Endodermal cell (in vitro differentiated cells): ENCODE measurements at places on chromosomes 3 and 15. TPM values are rescaled to one million over a fixed set of nuclear protein-coding genes. Genes with fewer than 3 reads are reported as not detected.

DNA sequence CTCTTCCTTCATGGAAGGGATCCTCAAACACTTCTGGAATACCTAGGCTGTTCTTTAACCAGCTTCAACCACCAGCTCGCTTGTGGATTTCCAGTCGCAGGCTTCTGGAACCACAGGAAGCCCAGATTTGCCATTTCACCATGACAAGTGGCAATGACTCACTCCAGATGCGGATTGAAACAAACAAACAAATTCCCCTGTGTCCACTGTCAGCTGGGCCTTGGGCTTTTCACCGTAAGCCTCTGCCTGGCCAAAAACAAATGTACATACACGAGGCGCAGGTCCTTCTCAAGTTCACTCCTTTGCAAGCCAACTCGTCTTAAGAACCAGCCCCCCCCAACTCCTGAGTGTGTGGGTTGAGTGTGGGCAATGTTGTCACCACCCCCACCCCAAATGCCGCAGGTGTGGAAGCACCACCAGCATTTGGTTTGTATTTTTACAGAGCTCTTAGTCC is 8.8 kb downstream of the BCL6 start:
- H3K27me3 ChIP-seq, result peaks cover 14% of the 10 kb centered on the region
- no peaks in the 10 kb centered on the region for H3K36me3 ChIP-seq
- H3K27ac ChIP-seq, result no peak overlapping the region
- H3K4me3 ChIP-seq, result peak overlapping the region; percentile 85
- DNase-seq, result peak; percentile 78

DNA sequence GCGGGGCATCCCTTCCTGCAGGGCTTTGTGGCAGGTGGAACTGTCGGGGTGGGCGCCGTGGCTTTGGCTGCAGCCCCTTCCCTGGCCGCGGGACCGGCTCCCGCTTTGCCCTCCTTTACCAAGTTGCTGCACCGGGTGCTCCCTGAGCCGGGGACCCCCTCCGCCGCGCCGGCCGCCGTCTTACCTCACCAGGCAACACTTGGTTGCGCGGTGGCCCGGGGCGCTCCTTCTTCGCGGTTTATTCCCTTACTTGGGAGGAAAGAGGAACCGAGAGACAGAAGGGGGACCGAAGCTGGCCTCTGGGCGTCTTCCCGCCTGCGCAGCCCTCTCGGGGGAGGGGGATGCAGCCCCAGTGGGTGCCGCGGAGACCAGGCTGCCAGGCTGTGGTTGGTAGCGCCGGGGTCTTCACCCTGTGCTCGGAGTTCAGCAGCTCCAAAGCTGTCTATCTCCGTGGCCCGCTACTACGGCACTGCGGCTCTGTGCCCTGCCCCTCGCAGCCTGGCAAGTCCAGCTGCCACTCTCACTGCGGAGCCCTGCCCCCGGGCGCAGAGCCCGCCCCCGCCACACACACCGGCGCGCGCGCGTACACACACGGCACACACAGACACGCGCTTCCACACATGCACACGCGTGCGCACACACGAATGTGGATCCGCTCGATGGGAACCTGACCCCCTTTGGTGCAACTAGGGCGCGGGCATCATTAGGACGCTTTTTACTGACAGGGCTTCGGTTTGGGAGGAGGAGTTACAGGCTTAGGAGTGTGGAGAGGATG is at the start of gene DGKG:
Gene DGKG, minus strand, starts transcription at position 473 of the 775 bp plus-strand sequence. CDS start 41,775 bp downstream, outside the sequence.
- peak within 1 kb of the TSS; percentile 80 for H3K4me3 ChIP-seq
- H3K4me1 ChIP-seq, result peaks cover 5% of the 10 kb centered on the region
- no peaks in the 10 kb centered on the region for H3K36me3 ChIP-seq
- H3K27me3 ChIP-seq, result peaks cover 83% of the 10 kb centered on the region

FOXP1 gene
- 40.1 to 42.0 TPM (median 41.7 TPM) in 3 replicates for total RNA-seq

GRCh38 chr3:198079771-198080520 is 119.9 kb downstream of the LMLN start:
- peaks cover 5% of the 10 kb centered on the region for H3K4me1 ChIP-seq
- H3K36me3 ChIP-seq, result no peaks in the 10 kb centered on the region
- H3K27me3 ChIP-seq, result peaks cover 82% of the 10 kb centered on the region
- DNase-seq, result no peak

ITPR1 gene
- total RNA-seq, result 5.9 and 6.1 TPM in 2 replicates

COL7A1 gene
- 14.5 to 24.8 TPM (median 16.6 TPM) in 3 replicates for total RNA-seq

- H3K27me3 ChIP-seq, result no peaks in the 10 kb centered on the region
- DNase-seq, result no peak
- H3K27ac ChIP-seq, result no peak overlapping the region
These were observed 2.5 kb upstream of the ISLR start for GRCh38 chr15:74170875-74171578.

GRCh38 chr15:97072545-97072944 is 742.0 kb downstream of the NR2F2 start:
- H3K4me1 ChIP-seq, result no peaks in the 10 kb centered on the region
- peaks cover 23% of the 10 kb centered on the region for H3K27me3 ChIP-seq
- no peaks in the 10 kb centered on the region for H3K36me3 ChIP-seq

GRCh38 chr15:68700455-68701123 is 120.1 kb downstream of the ANP32A start:
- no peaks in the 10 kb centered on the region for H3K27me3 ChIP-seq
- peak overlapping the region; percentile 41 for H3K27ac ChIP-seq
- H3K36me3 ChIP-seq, result no peaks in the 10 kb centered on the region
- no peak overlapping the region for H3K4me3 ChIP-seq
- peaks cover 15% of the 10 kb centered on the region for H3K4me1 ChIP-seq

DNA sequence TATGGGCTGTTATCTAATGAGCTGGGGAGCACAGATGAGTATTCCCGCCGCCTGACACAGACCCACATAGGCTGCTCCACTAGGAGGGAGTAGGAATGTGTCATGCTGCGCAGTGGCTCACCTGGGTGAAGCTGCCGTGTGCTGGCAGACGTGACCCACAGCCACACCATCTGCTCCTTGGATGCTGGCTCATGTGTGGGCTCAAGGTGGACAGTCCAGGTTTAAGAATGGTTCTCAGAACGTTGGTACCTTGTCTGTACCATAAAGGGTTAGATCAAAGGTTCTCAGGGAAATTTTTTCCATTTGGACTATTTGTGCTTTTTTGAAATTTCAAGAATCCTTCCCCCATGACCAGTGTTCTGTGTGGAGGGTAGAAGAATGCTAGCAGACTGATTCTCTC is 338.9 kb upstream of the TRIM42 start:
- no peaks in the 10 kb centered on the region for H3K27me3 ChIP-seq
- peaks cover 3% of the 10 kb centered on the region for H3K4me1 ChIP-seq
- DNase-seq, result no peak

GRCh38 chr15:27342991-27343390 is 372.0 kb downstream of the GABRG3 start:
- peak; percentile 63 for DNase-seq
- no peaks in the 10 kb centered on the region for H3K27me3 ChIP-seq
- H3K4me1 ChIP-seq, result no peaks in the 10 kb centered on the region
- H3K36me3 ChIP-seq, result no peaks in the 10 kb centered on the region
- no peak overlapping the region for H3K27ac ChIP-seq

GRCh38 chr3:72177075-72178050 is 392.4 kb upstream of the PROK2 start:
- H3K27ac ChIP-seq, result no peak overlapping the region
- H3K36me3 ChIP-seq, result no peaks in the 10 kb centered on the region
- no peak overlapping the region for H3K4me3 ChIP-seq
- no peak for DNase-seq
- H3K4me1 ChIP-seq, result peaks cover 13% of the 10 kb centered on the region
- no peaks in the 10 kb centered on the region for H3K27me3 ChIP-seq

DNA sequence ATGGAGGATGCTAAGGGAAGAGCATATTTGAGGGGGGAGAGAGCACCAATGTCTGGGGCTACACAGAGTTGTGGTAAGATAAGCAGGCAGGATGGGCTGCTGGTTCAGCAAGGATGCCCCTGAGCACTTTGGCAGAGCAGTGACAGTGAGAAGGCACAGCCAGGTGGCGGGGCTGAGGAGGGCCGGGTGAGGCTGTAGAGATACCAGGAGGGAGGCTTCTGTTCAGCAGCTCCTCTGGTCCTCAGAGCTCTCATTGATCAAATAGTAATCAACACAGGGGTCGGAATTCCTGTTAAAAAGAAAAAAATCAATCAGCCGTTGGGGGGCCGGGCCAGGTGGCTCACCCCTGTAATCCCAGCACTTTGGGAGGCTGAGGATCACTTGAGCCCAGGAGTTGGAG is 11.5 kb upstream of the XIRP1 start:
- H3K27ac ChIP-seq, result no peak overlapping the region
- H3K27me3 ChIP-seq, result no peaks in the 10 kb centered on the region
- DNase-seq, result no peak
- H3K4me3 ChIP-seq, result no peak overlapping the region
- H3K36me3 ChIP-seq, result no peaks in the 10 kb centered on the region
- peaks cover 11% of the 10 kb centered on the region for H3K4me1 ChIP-seq

DNA sequence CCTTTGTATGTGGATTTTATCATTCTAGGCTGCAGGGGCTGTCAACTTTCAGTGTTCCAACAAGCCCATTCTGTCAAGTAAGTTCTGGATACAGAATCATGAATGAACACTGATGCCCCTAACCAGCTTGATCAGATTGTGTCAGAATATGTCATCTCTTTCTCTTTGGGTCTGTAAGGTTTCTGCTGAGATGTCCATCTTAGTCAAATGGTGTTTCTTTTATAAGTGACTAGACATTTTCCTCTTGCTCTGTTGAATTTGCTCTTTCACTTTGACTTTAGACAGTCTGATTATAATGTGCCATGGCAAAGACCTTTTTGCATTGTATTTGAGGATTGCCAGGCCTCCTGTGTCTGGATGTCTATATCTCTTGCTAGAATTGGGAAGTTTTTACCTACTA is 660.9 kb upstream of the CBLB start:
- H3K36me3 ChIP-seq, result no peaks in the 10 kb centered on the region
- no peak overlapping the region for H3K27ac ChIP-seq
- no peaks in the 10 kb centered on the region for H3K27me3 ChIP-seq
- no peak for DNase-seq
- no peak overlapping the region for H3K4me3 ChIP-seq

PRKCD gene
- 26.1 and 26.6 TPM in 2 replicates for total RNA-seq

CAPN3 gene
- total RNA-seq, result 0.34 and 1.5 TPM in 2 replicates

FEM1B gene
- total RNA-seq, result 61.5 and 65.4 TPM in 2 replicates

DNA sequence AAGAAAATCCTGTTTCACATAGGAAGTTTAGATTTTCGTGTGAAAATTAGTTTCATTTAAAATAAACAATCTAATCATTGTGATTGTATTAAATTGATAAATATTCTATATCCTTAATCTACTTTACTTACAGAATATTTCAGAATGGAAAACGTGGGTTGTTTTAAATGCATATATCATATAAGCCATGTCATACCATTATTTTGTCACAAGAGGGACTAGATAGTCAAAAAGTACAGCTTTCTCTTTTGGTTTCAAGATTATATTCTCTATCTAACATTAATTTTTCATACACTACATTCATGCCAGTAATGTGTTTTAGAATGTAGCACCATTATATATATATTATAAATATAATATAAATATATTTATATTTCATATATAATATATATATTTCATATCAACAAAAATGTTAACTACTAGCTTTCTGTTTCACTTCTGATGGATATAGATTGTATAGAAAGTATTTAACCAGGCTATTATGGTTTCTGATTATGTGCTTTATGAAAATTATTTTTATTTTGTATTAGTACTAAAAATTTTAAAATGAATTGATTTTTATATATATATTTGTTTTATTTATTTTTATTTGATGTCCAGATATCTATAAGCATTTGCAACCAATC is 45.3 kb downstream of the OSTN start:
- no peak overlapping the region for H3K4me3 ChIP-seq
- DNase-seq, result no peak
- no peaks in the 10 kb centered on the region for H3K36me3 ChIP-seq

KLHL40 gene
- not detected in 3 replicates for total RNA-seq

GRCh38 chr3:141524988-141525387 is 38.2 kb downstream of the RASA2 start:
- H3K4me3 ChIP-seq, result no peak overlapping the region
- no peaks in the 10 kb centered on the region for H3K27me3 ChIP-seq
- H3K36me3 ChIP-seq, result peaks cover 30% of the 10 kb centered on the region
